Stimulated activated CD4-positive, alpha-beta T cell treated with anti-CD3 and anti-CD28 coated beads, Interleukin-1b, Interleukin-23, amount 100 ng/mL, for 1 hour (primary cell): ENCODE measurements at places on chromosomes 5 and 9.

- no peak for DNase-seq
These were observed 9.8 kb upstream of the TARS1 start for GRCh38 chr5:33430983-33431382.

GRCh38 chr9:29066141-29066640 lies 1492.9 kb upstream of the C9orf72 start:
- DNase-seq: no peak

DNA sequence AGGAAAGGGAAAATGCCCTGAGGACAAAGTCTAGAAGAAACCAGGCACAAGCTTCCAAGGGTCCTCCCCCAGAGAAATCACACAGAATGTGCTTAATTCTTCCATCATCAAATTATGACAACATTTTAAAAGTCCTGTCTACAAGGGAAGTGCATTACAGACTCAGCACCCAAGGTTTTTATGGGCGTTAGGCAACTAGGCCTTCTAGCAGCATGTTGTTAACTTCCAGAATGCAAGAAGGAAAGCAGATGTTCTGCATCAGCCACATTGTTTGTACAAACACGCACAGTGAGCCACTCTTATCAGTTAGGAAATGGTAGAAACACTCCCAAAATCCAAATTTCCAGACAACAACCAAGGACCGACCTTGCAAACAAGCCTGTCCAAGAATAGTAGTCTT lies 26.5 kb downstream of the SMC5 start:
- no peak for DNase-seq

DNA sequence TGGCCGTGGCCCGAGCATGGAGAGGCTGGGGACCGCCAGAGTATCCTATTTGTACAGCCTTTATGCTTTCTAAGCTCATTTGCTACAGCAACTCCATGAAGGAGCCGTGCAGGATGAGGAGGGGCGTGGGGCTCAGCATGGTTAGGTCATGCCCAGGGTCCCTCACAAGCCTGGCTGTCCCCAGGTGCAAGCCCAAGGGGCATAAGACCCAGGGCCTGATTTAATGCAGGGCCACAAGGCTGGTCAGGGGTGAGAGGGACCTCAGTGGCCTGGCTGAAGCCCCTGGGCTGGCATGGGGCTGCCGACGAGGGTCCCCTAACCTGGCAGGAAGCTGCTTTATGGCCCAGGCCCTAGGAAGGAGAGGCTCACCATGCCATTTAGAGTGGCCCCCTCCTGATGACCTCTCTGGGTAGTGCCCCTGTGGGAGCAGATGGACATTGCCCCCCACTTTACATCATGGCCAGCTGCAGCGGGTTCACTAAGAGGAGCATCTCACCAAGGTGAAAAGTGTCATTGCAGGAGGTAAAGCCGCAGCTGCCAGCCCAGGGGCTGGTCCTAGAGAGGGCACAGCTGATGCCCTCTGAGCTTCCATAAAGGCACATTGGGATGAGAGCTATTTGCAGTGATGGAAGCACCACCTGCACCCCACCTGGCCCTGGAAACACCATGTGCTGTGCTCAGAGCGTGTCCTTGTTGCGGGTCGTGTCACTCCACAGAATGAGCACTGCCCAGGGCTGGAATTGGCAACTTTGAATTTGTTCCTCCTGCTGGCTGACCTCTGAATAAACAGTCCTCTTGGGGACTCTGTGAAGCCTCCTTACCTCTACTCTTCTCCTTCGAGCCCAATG lies 58.9 kb downstream of the ZNF618 start:
- no peak for DNase-seq

GRCh38 chr5:169652057-169652456 lies 15.0 kb downstream of the DOCK2 start:
- no peak for DNase-seq
